ENCODE measurements at places on chromosomes 12 and 14.

GRCh38 chr12:124336742-124337520, 42.0 kb downstream of the RFLNA start:
- no peak for DNase-seq

DNA sequence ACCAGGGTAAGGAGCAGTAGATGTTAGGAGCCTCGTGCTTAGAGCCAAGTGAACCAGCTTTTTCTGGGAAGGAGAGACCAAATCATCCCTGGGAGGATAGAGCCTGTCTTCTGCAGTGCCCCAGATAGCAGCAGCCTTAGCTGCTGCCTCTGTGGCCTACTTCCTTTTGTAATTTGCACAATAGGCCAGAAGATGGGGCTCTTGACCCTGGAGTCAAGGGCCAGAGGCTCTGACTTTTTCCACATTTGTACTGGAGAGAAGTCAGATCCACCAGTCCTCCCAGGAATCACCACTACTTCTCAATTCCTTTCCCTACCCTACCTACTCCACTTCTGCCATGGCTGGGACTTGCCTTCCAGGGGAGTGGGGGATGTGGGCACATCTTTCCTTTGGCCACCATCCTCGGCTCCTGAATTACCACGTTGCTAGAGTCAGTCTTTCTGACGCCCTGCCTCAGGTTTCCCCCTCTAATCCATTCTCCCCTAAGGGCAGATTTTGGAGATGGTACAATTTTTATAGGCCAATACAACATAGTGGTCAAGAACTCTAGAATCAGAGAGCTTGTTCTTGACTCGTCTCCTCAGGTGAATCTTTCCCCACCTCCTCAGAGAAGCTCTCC, 3.3 kb upstream of the SLC4A8 start:
- DNase-seq, result no peak

GRCh38 chr14:50320283-50320682, 8.2 kb downstream of the DMAC2L start:
- DNase-seq, result no peak

GRCh38 chr12:40953076-40953475, 235.0 kb upstream of the PDZRN4 start:
- DNase-seq, result no peak

- no peak for DNase-seq
Observed at GRCh38 chr14:23903442-23903841, 50.1 kb upstream of the DHRS4 start.

GRCh38 chr12:95418142-95418541, 55.8 kb upstream of the METAP2 start:
- DNase-seq, result no peak

- DNase-seq, result no peak
Observed at GRCh38 chr14:53842938-53843337, 113.7 kb downstream of the BMP4 start.

- no peak for DNase-seq
Observed at GRCh38 chr12:100375038-100375735, 18.3 kb downstream of the SLC17A8 start.

DNA sequence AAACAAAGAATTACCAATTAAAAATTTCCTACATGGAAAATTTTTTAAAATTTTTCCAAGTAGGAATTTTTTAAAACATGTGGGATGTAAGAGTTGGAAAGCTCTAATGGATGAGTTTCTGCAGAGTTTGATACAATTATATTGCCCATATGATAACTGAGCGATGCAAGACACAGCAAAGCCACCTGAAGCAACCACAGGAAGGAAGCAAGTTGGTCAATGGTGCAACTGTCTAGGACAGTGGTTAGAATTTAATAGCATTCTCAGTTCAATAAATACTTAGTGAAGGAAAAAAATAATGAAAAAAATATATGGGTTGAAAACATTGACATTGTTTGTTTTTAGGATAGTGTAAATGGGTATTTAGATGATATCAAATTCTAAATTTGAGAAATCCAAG, 178.6 kb upstream of the GARIN2 start:
- no peak for DNase-seq
